ENCODE measurements at places on chromosomes 2 and 18.

GRCh38 chr2:195864316-195864715 is 204.3 kb downstream of the DNAH7 start:
- DNase-seq: no peak

DNA sequence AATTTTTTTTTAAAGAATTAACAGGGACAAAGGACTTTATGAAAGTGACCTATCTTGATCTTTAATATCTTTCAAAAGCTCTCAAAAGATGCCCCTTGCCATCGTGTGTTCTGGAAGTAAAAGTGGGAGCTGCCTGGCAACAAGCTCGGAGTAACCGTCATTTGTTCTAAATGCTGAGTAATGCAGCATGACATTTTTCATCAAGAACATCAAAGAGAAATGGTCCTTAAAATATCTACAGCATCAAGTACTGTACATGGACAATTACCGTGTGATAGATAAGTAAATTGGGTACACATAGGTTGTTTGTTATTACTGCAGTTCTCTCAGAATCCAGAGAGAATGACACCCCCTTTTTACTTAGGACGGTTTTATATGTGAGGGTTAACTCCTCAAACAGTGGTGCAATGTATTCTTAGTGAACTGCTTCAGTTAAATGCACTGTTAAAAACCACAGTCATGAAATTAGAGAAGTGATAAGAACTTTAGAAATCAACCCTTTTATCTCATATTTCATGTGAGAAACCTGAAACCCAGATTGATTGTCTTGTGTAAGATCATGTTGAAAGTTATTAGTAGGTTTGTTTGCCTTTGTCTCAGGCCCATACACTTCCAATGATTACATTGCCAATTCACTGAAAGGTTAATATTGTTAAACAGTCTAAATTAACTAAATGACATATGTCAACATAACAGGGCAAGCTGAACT is 90.6 kb upstream of the HNMT start:
- no peak for DNase-seq

DNA sequence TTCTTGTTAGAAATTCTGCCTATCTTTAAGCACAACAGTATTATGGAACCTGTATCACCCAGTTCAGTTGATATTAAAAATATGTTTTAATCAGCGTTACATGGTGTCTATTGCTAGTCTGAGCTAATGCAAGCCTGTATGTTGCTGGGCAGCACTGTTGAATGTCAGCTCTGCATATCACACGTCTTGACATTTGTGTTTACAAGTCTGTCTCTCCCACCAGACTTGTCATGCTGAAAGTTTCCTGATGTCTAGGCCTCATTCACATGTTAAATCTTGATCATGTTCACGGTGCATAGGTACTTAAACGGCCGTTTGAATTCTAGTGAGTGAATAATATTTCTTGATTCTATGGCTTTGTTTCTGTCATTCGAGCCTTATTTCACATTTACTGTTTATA is 385.0 kb downstream of the SOCS6 start:
- DNase-seq: no peak

DNA sequence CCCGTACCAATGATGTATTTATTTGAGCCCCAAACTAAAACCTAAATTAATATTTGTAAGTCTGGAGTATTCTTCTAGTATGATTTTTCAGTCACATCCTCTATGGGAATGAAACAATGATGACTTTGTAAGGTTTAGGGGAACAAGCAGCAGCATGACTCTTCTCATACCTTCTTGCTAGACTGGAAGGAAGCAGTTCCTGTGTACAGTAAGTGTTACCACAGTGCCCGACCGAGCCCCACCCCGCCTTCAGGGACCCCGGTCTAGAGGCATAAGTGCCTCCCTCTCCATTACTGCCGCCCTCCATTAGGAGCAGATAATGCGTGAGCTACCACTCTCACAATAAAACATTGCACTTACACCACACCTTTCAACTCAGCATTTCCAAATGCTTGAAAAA is 599.3 kb downstream of the ARHGAP15 start:
- DNase-seq: no peak

- no peak for DNase-seq
Measured at GRCh38 chr2:222827417-222827816, 33.4 kb upstream of the ACSL3 start.

GRCh38 chr2:106339132-106339531 is 129.1 kb downstream of the RGPD3 start:
- DNase-seq: no peak

DNA sequence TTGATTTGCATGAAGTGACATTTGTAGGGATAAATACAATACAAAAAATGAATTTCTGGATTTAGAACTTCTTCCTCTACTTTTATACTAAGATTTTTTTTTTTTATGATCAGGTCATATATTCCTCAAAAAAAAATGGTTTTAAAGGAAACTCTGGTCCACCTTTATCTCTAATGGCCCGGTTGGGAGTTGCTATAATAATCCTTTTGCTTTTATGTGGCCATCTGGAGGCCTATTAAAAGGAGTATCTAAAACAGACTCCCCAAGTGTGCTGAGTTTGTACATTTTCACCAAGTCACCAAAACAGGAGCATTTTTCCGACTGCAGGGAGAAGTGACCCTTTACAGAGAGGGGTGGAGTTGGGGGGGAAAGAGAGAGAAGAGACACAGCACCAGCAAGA is 329.2 kb upstream of the FIGN start:
- no peak for DNase-seq

DNA sequence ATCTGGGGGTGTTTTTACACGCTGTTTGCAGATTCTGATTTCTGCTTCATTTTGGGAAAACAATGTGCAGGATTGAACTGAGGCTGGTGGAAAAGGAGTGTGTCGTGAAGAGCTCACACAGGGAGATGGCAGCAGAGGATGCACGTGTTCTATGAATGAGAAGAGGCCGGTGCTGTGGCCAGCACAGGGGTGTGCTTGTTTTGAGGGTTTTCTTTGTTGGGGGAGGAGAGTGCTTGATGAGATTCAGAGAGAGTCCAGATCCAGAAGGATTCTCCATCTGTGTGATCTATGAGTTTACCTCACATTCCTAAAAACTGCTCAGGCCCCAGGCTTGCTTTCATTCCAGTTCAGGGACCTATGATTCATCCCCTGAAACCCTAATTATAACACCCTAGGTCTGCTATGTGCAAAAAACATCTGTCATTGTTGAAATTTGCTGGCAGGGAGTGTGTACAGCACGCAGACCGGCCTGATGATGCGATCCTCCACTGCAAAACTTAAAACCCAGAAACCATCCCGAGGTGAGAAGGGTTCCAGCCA is 12.1 kb downstream of the TGFA start:
- no peak for DNase-seq

DNA sequence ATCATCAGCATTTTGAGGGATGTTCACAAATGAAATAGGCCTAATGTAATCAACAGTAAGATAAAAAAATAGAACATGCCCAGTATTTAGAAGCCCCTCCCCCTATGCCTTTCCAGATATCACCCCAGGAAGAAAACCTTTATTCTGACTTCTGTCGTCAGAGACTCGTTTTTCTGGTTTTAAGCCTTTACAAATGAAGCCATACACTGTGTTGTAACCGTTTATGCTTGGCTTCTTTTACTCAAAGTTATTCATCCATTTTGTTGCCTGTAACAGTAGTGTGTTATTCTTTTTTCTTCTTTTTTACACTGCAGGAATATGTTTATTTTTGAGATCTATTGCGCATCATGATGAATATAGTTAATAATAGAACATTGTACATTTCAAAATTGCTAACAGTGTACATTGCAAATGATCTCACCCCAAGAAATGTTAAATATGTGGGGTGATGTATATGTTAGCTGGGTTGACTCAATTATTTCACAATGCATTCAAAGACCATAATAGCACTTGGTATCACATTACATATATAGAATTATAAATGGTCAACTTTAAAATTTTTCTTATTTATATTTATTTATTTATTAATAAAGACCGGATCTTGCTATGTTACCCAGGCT is 28.1 kb upstream of the PNPT1 start:
- no peak for DNase-seq

- DNase-seq: no peak
Measured at GRCh38 chr2:118638453-118638852, 209.0 kb downstream of the EN1 start.

DNA sequence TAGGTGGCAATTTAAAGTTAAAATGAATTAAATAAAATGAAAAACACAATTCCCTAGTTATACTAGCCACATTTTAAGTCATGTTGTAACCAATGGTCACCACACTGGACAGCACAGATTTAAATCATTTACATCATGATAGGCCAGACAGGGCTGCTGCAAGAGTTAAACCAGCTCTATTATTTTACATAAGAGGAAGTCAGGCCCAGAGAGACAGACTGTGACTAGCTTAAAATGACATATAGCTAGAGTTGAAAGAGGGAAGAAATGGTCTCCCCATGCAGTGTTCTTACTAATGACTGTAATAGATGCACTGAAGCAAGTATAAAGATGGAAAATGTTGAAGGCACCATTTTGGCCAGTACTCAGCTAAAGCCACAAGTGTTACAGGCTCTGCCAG is 69.6 kb downstream of the SLC66A3 start:
- no peak for DNase-seq

- no peak for DNase-seq
Measured at GRCh38 chr2:13583609-13584008, 866.9 kb downstream of the TRIB2 start.

DNA sequence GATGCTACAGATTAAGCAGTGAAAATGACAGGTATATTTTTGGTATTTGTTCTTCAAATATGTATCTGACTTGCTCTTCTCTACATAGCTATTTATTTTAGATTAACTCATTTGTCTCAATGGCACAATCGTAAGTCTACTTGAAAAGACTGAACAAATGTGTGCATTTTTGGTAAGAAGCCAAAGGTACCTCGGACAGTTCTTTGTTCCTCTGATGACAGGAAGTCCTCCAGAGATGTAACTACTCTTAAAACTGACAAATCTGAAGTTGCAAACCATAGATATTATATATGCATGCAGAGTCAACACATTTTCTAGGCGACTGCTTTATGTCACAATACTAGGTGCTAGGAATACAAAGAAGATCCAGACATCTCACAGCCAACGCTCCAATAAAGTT is 36.7 kb downstream of the NDUFAF7 start:
- no peak for DNase-seq

- DNase-seq: no peak
Measured at GRCh38 chr2:150860301-150860700, 372.8 kb upstream of the RND3 start.

- no peak for DNase-seq
Measured at GRCh38 chr2:204871231-204871953, 326.1 kb downstream of the PARD3B start.

DNA sequence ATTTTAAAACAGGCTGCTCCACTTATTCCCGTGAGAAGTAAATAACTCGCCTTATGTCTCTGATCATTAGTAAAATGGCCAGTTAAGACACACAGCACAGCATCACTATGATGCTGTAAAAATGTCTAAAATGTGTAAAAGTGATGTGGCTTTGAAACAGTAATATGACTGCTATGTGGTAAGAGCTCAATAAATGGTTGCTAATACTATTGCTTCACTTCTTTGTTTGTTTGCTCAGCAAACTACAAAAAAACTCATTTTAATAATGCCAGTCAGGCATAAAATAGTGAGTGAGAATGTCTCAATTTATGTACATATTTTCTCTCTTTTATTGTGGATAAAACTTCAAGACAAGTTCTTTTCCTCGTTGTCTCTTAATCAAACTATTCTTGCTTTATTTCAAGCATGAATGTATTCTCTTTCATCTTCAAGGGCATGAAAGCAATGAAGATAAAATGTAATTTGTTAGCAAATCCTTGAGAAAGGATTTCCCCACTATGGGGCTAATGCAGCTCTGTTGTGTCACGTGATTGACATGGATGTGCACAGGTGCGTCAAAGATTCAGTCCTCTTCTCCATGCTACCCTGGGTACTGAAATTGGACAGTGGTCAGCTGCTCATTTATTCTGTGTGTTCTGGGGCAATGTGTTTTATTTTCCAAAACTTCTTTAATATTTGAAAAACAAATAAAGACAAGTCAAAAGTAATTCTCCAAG is 387.2 kb downstream of the TRIB2 start:
- no peak for DNase-seq

DNA sequence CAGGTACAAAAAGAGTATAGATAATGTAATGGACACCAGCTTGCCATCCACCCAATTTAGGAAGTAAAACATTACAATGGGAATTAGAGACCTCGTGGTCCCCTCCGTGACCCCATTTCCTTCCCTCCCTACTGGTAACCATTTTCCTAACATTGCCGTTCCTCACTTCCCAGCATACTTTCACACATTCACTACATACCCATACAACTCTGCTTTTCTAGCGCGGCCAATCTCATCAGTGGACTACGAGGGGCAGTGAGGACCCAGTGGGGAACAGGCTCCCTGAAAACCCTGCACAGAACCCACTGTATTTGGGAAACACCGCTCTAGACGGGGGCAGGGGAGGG is 1.1 kb downstream of the ENOSF1 start:
- no peak for DNase-seq

- no peak for DNase-seq
Measured at GRCh38 chr2:157468931-157469708, 25.2 kb upstream of the CYTIP start.

DNA sequence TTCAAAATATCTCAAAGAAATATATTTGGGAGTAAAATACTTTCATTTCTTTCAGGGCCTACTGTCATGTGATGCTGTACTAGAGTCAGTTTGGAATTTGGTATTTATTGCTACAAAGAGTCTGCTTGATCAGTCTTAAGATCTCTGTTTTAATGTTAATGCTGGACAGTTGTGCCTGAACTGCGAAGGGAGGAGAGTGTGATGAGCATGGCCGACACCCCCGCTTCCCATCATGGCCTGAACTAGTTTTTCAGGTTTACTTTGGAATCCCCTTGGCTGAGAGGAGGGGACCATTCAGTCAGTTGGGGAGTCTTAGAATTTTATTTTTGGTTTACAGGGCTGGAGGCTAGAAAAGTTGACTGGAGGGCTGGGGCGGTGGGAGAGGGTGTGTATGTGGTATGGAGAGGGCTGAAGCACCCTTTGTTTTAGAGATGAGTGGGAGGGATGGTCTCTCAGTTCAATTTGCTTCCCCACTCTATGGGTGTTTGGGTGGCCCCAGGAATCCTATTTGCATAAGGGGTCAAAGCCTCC is 20.9 kb upstream of the TEX44 start:
- DNase-seq: no peak

- no peak for DNase-seq
Measured at GRCh38 chr2:142694282-142694681, 183.2 kb upstream of the KYNU start.
